ENCODE measurements at places on chromosomes 1 and 21. TPM values are rescaled to one million over a fixed set of nuclear protein-coding genes. Genes with fewer than 3 reads are reported as not detected.

DNA sequence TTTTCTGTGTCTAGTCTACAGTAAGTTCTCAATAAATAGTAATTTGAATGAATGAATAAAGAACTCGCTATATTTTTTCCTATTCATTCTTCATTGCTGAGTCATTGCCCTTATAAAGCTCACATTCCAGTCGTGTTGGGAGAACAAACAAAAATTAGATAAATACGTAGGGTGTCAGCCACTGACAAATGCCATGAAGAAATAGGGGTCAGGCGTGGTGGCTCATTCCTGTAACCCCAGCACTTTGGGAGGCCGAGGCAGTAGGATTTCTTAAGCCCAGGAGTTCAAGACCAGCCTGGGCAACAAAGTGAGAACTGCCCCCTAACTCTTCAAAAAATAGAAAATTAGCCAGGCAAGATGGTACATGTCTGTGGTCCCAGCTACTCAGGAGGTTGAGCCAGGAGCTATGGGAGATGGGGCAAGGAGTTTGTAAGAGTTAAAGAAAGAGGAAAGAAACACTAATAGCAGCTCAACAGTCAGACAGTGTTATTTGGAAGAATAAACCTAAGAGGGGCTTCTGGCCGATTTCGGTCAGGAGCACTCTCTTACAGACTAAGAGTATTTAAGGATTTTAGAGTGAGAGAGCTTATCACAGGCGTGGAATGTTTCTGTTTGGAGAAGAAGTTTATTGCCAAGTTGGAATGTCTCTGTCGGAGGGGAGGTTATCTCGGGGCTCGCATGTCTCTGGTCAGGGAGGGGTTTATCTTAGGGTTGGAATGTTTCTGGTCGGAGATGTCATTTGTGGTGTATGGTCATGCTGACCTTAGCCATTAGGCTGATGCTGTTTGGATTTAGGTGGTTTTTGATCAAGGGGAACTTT, 1.8 kb upstream of the CHML start:
- no peak for DNase-seq

GRCh38 chr1:66452162-66452561, 81.8 kb upstream of the SGIP1 start:
- no peak for DNase-seq

DNA sequence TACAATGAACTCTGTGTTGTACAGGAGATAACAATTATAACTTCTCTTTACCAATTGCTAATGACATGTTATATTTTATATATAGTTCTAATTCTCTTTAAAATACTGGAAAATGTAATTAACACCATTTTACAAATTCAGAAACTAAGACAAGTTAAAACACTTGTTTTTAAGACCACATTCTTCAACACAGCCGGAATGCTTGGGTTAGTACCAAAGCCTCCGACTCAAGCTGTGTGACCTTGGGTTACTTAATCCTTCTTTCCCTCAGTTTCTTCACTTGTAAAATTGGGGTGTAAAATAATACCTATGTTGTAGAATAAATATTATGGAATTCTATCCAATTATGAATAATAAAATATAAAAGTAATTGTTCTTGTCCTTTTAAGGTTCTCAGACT, 378.7 kb downstream of the USH2A start:
- no peak for DNase-seq

GRCh38 chr21:45033791-45034555, 40.4 kb upstream of the ADARB1 start:
- DNase-seq: no peak

DNA sequence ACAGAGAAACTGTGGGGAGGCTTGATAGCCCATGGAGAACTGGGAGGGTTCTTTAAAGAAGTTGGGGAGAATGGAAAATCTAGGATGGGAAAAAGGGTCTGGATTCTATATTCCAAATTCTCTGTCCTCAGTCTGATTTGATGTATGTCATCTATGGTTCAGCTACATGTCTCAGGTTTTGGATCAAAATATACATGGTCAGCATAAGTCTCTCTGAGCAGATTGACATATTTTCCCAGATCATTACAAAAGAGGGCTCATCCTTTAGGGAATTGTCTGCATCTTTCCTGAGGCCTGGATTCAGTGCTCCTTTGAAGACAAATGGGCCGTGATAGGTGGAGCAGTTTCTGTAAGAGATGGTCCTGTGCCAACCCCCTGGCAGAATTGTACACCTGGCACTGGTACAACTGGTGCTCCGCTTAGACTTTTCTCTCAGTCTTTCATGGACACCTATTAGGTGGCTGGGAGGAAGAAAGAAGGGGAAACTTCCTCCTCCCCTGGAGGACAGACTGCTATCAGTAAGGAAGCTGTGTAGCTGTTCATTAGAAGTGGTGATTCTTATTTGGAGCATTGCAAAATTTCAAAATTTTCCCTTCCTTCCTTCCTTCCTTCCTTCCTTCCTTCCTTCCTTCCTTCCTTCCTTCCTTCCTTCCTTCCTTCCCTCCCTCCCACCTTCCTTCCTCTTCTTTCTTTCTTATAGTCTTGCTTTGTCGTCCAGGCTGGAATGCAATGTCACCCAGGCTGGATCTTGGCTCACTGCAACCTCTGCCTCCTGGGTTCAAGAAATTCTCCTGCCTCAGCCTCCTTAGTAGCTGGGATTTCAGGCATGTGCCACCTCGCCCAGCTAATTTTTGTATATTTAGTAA, 26.1 kb upstream of the RGL1 start:
- no peak for DNase-seq

GRCh38 chr1:226597616-226598454, 49.3 kb downstream of the STUM start:
- DNase-seq: no peak

DNA sequence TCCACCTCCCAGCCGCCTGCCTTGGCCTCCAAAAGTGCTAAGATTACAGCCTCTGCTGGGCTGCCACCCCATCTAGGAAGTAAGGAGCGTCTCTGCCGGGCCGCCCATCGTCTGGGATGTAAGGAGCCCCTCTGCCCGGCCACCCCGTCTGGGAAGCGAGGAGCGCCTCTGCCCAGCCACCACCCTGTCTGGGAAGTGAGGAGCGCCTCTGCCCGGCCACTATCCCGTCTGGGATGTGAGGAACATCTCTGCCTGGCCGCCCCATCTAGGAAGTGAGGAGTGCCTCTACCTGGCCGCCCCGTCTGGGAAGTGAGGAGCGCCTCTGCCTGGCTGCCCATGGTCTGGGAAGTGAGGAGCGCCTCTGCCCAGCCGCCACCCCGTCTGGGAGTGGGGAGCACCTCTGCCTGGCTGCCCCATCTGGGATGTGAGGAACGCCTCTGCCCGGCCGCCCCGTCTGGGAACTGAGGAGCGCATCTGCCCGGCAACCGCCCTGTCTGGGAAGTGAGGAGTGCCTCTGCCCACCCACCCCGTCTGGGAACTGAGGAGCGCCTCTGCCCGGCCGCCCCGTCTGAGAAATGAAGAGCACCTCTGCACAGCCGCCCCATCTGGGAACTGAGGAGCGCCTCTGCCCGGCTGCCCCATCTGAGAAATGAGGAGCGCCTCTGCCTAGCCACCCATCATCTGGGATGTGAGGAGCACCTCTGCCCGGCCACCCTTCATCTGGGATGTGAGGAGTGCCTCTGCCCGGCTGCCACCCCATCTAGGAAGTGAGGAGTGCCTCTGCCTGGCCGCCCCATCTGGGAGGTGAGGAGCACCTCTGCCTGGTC, 137.8 kb upstream of the PALMD start:
- DNase-seq: no peak

GRCh38 chr1:234118911-234119310, 214.4 kb downstream of the SLC35F3 start:
- DNase-seq: no peak

GRCh38 chr1:115440733-115441132, 102.7 kb upstream of the NGF start:
- no peak for DNase-seq

The TRABD2B gene
- total RNA-seq: 1.2 TPM

The ACOT11 gene
- 87.0 TPM for total RNA-seq
